ENCODE measurements at places on chromosomes 12 and 14.
A peak's percentile ranks its signal among the peaks of the same experiment; 100 is the strongest.

- no peak for DNase-seq
These were observed 473.1 kb downstream of the PDZRN4 start for GRCh38 chr12:41661141-41661765.

GRCh38 chr12:47488888-47489287, 216.9 kb downstream of the RPAP3 start:
- DNase-seq, result no peak

DNA sequence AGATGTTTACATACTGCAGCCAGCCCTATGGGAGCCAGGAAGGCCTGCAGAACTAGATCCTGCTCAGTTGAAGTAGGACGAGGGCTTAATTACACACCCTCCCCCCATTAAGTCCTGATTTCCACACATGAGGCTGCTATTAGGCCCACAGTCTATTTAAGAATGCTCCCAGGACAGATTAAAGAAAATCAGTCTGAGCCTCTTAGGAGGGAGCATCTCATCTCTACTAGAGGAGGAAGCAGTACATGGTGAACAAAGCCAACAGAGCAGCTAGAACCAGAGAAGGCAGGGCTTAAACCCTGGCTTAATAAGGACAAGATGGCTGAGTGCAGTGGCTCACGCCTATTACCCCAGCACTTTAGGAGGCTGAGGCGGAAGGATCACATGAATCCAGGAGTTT, 55.8 kb upstream of the ARHGAP5 start:
- no peak for DNase-seq

DNA sequence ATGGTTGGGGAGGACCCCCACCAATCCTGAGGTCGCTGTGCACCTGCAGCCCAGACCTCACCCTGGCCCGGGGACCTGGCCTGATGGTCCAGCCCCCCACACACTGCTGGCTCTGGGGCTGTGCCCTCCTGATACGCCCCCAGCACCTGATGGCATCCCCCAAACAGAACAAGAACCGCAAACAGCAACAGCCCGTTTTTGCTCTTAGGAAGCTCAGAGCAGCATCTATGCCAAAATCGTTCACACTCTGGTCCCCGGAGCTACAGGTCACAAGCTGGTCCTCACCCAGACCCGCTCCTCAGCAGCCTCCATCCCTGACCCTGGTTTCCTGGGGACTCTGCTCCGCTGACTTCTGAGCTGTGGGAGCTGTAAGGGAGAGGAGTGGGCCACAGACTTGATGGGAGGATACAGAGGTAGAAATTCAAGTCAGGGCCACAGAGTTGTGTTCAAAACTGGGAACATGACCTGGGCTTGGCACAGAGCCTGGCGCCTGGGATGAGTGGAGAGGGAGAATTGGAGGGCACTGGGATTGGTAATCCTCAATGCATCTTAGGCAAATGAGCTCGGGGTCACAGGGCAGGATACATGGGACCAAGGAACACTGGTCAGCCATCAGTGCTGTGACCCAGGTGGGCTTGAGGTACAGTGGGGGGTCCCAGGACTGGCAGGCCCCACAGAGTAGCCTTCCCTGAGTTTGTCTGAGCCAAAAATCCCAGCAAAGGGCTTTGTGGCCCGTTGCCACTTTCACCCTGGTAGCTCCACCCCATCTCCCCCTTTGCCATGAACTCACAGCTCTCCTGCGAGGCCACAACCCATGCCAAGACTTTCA, 170.9 kb upstream of the RTL1 start:
- DNase-seq, result no peak

- no peak for DNase-seq
These were observed 521.3 kb upstream of the TMEM132C start for GRCh38 chr12:127745469-127746212.

DNA sequence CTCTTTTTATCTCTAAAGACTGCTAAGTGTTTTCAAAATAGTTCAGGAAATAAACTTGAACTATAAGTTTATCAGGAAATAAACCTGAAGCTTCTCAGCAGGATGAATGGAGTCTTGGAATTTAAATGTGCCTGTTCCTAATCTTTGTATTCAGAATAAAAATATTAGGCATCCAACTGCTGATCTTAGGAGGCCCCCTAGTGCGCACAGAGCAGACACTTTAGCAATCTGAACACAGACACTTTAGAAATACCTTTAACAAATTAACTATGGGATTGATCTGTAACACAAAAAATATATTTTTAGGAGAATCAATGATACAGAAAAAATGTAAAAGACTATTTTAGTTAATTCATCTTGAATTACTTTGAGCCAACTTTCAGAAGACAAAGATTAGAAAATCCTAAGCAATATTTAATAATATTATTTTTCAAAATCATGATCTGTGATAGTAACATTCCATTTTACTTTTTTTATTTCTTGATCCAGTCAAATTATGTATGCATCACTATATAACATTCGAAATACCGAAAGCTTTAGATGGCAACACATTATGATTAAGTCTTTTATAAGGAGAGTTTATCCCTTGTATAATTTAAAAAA, 80.9 kb downstream of the SLC41A2 start:
- peak; percentile 33 for DNase-seq

- no peak for DNase-seq
These were observed 39.7 kb upstream of the PCED1B start for GRCh38 chr12:47039756-47040155.

GRCh38 chr14:34355584-34356263, 106.3 kb downstream of the SPTSSA start:
- peak; percentile 53 for DNase-seq

- no peak for DNase-seq
These were observed 186.7 kb upstream of the FKBP4 start for GRCh38 chr12:2607881-2608607.

- no peak for DNase-seq
These were observed 8.3 kb upstream of the AEBP2 start for GRCh38 chr12:19430988-19431387.

DNA sequence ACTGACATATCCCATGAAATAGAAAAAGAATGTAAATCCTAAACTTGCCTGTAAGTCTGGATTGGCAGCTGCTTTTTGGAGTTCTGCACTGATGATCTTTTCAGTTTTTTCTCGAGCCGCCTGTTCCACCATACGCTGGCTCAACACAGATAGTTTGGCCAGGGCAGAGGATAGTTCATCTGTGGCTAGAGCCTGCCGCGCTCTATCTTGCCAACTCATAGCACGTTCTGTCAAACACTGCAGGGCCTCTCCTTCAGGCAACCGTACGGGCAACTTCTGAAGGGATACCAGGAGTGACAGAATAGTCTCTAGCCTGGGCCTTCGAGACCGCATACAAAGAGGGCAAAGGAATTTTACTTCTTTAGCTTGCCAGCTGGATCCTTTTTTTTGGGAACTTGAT, 44.8 kb upstream of the SLC6A13 start:
- DNase-seq, result no peak

DNA sequence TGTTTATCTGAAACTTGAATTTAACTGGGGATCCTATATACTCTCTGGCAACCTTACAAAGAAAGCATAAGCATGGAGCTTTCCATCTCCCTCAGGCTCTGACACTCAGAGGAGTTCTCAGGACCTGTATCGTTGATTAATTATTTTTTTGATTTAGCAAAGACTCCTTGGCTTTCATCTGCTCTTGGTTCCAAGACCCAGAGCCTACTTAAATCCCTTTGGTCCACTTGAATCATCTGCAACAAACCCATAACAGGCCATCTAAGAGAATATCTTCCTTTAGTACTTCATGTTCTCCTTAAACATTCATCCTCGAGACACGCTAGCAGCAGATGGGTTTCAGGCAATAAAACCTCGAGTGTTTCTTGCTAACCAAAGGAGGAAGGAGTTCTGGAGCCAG, 85.4 kb downstream of the ZFP36L1 start:
- DNase-seq, result no peak

DNA sequence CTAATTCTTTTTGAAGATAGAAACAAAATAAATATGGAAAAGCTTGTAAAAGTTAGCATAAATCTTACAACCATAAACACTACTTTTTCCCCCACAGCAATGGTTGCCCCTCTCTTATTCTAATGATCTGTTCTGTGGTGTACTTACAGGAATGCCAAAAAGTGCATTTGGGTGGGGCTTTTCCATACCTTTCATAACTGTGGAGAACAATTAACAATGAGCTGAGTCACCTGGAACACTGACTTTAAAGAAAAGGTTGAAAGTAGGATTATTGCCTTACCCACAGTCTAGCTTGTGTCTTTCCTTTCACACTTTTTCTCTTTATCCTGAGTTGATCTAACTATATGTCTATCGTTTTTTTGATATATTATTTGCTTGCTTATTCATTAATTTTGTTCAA, 86.9 kb downstream of the TPH2 start:
- DNase-seq, result no peak

DNA sequence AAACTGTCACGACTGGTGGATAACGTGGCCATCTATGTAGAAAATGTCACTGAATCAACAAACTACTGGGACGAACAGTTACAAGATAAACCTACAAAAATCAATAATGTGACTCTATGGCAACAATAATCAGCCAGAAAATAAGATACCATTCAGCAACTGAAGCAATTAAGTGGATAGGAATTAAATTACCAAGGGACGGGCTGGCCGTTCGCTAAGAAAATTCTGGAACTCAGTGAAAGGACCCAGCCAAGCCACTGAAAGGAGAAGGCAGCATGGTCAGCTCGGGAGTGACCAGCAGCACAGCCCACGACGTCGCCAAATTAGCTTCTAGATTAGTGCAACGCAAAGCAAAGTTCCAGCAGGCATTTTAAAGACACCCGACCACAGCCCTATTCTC, 33.6 kb upstream of the TMEM179 start:
- DNase-seq, result no peak

- DNase-seq, result no peak
These were observed 34.3 kb upstream of the PLEKHG6 start for GRCh38 chr12:6275928-6276887.

DNA sequence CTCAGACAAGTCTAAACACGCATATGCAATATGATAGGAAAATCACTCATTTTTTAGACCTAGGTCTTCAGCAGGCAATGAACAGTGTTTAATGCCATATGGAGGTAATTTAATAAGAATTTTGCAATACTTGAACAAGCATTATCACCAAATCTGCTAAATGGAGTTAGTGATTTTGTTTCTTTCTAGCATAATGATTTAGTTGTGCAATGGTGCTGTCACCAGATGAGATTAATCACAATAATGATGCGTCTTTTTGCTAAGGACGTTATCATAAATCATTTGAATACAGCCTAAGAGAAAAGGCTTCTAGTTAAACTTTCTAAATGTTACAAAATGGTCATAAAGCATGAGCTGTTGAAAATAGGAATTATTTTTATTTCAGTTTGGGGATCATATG, 170.0 kb upstream of the SLC16A7 start:
- DNase-seq, result no peak

GRCh38 chr12:27342536-27342935, 9.9 kb downstream of the BMAL2 start:
- DNase-seq, result no peak

DNA sequence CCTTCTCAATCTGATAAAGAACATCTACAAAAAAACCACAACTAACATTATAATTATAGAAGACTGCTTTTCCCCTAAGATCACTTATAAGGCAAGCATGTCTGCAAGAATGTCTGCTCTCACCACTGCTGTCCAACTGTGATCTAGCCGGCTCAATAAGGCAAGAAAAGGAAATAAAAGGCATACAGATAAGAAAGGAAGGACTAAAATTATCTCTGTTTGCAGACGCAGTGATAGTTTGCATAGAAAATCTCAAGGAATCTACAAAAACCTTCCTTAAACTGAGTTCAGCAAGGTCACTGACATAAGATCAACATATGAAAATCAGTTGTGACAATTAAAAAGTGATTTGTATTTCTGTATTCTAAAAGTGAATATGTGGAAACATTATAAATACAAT, 138.0 kb upstream of the EGLN3 start:
- DNase-seq, result no peak

DNA sequence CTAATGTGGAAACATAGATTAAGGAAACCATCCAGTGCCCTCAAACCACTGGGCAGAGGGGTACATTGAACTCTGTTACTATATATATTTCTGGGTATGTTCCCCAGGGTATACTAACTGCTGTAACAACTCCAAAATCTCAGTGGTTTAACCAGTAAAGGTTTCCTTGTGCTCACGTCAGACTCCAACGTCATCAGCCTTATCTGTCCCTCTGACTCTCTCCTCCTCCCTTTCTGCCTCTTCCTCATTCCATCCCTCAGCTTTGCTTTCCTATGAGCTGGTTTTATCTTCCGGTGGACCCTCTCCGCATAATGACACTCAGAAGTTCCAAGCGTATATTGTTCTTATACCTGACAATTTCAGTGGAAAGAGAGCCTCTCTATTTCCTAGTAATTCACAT, 21.2 kb upstream of the SMCO2 start:
- DNase-seq, result no peak

GRCh38 chr12:114767906-114768722, 84.1 kb upstream of the TBX3 start:
- DNase-seq, result no peak

- DNase-seq, result no peak
These were observed 64.1 kb downstream of the ZNF641 start for GRCh38 chr12:48286665-48287064.

DNA sequence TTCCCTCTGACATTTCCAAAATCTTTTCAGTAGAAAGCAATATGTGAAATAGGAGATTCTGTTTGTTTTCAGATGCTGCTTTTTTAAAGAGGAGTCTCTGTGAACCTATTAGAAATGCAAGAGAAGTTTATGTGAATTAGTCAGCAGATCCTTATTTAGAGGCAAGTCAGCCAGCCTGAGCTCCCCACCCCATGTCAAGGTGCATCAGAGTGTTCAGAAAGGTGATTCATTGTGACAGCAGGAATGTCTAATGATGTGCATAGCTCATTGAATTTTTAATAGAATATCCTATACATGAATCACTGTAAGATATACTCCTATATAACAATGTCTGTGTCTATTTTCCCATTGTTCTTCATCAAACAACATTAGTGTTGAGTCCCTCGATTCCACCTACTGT, 1222.4 kb upstream of the USP15 start:
- DNase-seq, result no peak

DNA sequence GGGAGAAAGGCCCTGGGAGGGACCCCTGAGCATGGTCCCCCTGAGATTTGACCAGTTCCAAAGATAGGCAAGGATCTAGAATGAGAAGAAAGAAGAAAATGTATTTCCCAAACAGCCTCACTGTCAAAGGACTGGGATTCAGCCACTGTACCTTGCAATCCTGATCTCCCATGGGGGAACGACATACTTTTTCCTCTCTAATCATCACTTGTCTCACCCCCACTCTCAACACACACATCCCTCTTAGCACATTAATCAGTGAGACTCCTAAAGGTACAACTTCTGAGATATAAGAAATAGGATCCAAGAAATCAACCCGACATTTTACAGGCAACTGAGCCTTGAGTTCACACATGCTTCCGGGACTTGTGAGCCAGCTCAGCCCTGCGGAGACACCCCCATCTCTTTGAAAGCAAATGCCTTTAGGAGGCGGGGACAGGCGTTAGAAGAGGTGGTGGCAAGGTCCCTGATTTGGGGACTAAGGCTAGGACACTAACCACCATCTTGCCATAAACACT, 1.4 kb downstream of the MAP3K9 start:
- no peak for DNase-seq

- no peak for DNase-seq
These were observed 466.4 kb downstream of the MED13L start for GRCh38 chr12:115811045-115811444.

- DNase-seq, result no peak
These were observed 8.5 kb upstream of the DIO3 start for GRCh38 chr14:101552786-101553231.

GRCh38 chr12:131603939-131604795, 106.7 kb upstream of the SFSWAP start:
- no peak for DNase-seq

GRCh38 chr12:6923003-6923732, 4.6 kb upstream of the ATN1 start:
- DNase-seq, result no peak

- DNase-seq, result no peak
These were observed 67.3 kb downstream of the SPTB start for GRCh38 chr14:64812412-64812811.

- no peak for DNase-seq
These were observed 144.0 kb downstream of the HELB start for GRCh38 chr12:66446276-66446675.
